ENCODE measurements at places on chromosomes 1 and 21.

DNA sequence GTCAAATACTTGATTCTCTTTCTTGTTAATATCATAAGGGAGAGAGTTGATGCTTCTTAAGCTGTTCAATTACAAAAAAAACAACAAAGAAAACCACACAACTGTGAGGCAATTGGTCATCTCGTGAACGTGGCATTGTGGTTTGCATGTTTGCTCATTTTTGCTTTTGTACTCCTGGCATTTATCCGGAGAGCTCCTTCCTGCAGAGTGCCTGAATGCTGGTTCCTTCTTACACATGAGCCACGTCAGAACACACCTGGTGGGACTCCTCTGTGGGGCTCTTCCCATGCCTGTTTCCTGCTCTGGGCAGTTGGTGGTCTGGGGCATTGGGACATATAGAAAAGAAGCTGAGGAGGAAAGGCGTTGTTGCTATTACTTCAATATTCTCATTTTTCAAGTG, 25.7 kb downstream of the KCNK1 start:
- H3K36me3 ChIP-seq = no peaks in the 10 kb centered on the region
- H3K4me3 ChIP-seq = no peak overlapping the region
- no peak for DNase-seq
- H3K27me3 ChIP-seq = no peaks in the 10 kb centered on the region

- DNase-seq = no peak
- H3K4me1 ChIP-seq = peaks cover 24% of the 10 kb centered on the region
- no peak overlapping the region for H3K27ac ChIP-seq
- peaks cover 21% of the 10 kb centered on the region for H3K36me3 ChIP-seq
- no peaks in the 10 kb centered on the region for H3K27me3 ChIP-seq
These were observed 1.3 kb downstream of the PFKL start for GRCh38 chr21:44301141-44301540.

GRCh38 chr1:181767001-181767708, 283.8 kb downstream of the CACNA1E start:
- H3K27me3 ChIP-seq = no peaks in the 10 kb centered on the region
- H3K27ac ChIP-seq = no peak overlapping the region
- H3K4me1 ChIP-seq = 0 out of 2 replicates have a peak, but pooled peaks cover 12% of the 10 kb centered on the region
- DNase-seq = no peak
- H3K36me3 ChIP-seq = no peaks in the 10 kb centered on the region
- H3K4me3 ChIP-seq = no peak overlapping the region

- H3K27ac ChIP-seq = no peak overlapping the region
- no peak for DNase-seq
- H3K4me3 ChIP-seq = no peak overlapping the region
- H3K36me3 ChIP-seq = no peaks in the 10 kb centered on the region
- H3K27me3 ChIP-seq = peaks cover 6% of the 10 kb centered on the region
- no peaks in the 10 kb centered on the region for H3K4me1 ChIP-seq
These were observed 3.3 kb downstream of the OVGP1 start for GRCh38 chr1:111424281-111424680.

- DNase-seq = no peak
- no peaks in the 10 kb centered on the region for H3K27me3 ChIP-seq
- peaks cover 16% of the 10 kb centered on the region for H3K4me1 ChIP-seq
- H3K27ac ChIP-seq = no peak overlapping the region
- H3K36me3 ChIP-seq = peaks cover 30% of the 10 kb centered on the region
These were observed 2.9 kb upstream of the MTF1 start for GRCh38 chr1:37862330-37862729.
